ENCODE measurements at places on chromosomes 16 and 17.
A peak's percentile ranks its signal among the peaks of the same experiment; 100 is the strongest.

DNA sequence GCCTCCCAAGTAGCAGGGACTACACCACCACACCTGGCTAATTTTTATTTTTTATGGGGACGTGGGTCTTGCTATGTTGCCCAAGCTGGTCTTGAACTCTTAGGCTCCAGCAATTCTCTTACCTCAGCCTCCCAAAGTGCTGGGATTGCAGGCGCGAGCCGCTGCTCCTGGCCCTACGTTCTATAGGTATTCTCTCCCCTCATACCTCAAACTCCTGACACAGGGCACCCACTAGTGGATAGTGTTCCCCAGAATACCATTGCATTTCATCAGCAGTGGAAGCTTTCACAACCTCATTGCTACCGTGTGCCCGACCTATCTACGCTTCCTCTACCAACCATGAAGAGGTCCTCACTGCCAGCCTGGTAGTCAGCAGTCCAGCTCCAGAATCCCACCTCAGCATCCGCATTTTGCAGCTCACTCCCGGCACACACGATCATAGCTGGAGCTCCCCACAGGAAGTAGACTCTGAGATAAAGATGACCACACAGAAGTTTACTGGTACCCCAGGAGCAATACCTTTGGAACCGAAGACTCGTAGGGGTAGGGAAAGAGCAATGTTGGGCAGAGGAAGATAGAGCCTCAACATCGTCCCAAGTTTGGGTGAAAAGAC lies 9.3 kb downstream of the CTRB2 start:
- DNase-seq = no peak

DNA sequence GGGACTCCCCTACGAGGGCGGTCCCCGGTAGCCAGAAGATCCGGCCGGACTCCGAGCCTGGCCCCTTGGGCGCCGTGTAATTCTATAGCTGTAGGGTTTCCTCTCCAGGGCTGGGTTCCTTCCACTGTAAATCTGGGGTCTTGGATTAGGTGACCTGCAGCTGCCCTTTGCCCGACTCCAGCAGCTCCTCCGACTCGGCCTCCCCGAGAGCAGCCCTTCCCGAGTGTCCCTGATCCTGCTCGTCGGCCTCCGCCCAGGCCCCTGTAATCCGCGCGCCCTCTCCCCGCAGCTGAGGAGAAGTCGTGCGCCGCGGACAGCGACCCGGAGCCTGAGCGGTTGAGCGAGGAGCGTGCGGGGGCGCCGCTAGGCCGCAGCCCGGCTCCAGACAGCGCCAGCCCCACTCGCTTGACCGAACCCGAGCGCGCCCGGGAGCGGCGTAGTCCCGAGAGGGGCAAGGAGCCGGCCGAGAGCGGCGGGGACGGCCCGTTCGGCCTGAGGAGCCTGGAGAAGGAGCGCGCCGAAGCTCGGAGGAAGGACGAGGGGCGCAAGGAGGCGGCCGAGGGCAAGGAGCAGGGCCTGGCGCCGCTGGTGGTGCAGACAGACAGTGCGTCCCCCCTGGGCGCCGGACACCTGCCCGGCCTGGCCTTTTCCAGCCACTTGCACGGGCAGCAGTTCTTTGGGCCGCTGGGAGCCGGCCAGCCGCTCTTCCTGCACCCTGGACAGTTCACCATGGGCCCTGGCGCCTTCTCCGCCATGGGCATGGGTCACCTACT lies 5.5 kb downstream of the TBX2 start:
- DNase-seq = no peak

- no peak for DNase-seq
These were observed 52.4 kb upstream of the TANGO6 start for GRCh38 chr16:68790944-68791343.

DNA sequence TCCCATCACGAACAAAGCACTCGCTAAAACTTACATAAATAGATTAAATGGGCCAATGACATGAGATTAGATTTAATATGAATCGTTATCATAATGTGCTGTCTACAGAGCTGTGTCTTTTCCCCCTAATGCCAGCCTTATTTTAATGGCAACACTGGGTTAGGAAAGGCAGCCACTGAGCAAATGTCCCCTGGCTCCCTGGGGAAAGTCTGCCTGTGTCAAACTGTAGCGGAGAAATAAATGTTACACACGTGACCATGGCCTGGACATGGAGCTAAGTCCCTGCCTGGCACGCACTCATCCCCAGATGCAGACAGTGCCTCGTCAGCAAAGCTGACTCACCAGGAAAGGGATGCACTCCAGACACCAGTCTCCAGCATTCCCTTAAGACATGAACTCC lies 61.3 kb upstream of the SDK2 start:
- no peak for DNase-seq

DNA sequence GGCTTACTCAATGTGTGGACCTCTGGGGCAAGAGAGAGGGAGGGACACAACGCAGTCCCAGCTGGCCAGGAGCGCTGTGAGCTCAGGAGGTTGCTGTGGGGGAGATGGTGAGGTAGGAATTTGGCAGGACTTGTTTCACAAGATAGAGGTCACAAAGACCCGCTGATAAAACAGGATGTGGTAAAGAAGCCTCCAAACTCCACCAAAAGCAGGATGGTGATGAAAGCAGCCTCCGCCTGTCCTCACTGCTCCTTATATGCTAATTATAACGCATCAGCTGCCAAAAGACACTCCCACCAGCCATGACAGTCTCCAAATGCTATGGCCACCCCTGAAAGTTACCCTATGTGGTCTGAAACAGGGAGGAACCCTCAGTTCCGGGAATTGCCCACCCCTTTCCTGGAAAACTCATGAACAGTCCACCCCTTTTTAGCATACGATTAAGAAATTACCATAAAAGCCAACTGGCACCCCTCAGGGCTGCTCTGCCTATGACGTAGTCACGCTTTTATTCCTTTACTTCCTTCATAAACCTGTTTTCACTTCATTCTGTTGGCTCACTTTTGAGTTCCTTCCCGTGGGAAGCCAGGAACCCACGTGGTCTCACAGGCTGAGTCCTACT lies 5.3 kb upstream of the EIF4A3 start:
- DNase-seq = peak; percentile 99

- no peak for DNase-seq
These were observed 63.7 kb upstream of the SIAH1 start for GRCh38 chr16:48448841-48449481.

DNA sequence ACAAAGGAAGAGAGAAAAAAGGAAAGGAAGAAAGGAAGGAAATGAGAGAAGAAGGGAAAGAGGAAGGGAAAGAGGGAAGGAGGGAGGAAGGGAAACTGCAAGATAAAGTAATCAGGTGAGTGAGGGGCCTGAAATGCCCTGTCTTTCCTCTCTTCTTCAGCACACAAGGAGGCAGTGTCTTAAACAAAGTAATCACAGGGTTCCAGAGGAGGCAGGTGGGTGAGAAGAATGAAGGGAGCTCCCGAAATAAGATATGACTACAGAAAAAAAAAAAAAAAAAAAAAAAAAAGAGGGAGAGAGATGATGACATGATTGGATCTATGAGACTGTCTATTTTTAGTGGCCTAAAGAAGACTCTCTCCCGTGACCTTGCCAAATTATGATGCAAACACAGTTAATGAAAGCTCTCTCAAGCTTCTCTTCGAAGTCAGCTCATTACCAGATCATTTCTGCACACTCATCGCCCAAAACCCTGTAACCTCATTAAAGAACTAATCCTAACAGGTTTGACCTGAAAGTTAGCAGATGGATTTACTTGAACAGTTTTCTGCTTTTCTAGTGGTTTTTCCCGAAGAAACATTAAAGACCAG lies 53.6 kb downstream of the CDH11 start:
- DNase-seq = no peak

- DNase-seq = no peak
These were observed 21.3 kb downstream of the B9D1 start for GRCh38 chr17:19341211-19341631.

GRCh38 chr16:2199621-2200139 lies 3.3 kb upstream of the CASKIN1 start:
- no peak for DNase-seq

DNA sequence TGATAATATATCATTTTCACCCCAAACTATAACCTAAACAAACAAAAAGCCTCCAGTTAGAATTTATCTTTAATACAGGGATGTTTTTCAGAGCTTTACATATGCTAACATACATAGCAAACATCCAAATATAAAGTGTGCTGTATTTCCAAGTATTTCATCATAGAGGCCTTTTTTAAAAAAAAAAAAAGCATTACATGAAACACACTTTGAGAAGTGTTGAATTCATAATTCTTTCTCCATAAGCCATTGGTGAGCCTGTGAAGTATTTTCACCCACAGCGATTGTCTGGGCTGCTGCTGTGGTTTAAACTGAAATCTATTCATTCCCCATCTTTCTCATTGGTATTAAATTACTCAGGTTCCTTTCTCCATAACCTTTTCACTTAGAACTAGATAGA lies 503.4 kb upstream of the CDH8 start:
- no peak for DNase-seq

DNA sequence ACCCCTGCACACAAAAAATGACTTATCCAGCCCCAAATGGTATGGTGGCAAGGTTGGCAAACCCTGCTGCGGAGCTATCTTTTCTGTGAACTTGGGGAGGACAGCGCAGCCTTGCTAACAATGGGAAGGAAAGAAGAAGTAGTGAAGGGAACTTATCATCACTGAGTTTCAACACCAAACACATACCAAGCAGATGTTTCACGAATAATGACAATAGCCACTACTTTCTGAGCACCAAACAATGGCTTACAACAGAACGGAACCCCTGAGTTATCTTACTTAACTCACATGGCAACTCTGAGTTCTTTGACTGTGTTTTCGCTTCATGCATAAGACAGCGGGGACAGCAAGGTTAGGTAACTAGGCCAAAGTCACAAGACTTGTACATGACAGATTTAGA lies 148.9 kb downstream of the XYLT1 start:
- DNase-seq = peak; percentile 94

DNA sequence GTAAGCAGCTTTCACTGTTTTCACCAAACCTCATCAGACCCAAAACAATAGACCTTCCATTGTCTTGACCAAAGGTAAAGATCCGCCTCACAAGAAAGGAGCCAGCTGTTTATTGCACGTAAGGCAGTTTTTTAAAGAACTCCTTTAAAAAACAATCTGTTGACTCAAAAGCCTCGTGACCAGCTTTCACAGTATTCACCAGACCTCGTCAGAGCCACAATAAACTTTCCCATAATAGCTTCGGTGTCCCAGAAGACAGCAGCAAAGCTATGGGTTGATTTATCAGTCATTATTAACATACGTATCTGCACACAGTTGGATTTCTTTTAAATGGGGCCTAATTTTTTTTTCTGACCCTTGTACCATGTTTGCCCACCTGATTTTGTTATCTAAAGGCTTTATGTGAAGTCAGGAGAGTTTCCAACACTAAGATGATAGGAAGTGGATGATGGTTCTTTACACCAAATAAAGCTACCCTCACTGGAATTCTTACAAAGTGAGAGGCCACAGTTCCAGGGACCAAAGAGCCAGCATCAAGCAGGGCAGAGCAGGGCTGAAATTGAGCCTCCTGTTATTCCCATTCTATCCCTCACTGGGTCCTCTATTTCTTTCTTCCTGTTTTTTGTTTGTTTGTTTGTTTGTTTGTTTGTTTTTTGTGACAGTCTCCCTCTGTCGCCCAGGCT lies 17.6 kb upstream of the HELZ start:
- DNase-seq = no peak

GRCh38 chr17:21233581-21234347 lies 19.4 kb downstream of the NATD1 start:
- no peak for DNase-seq

- no peak for DNase-seq
These were observed 2.9 kb upstream of the KRTAP3-3 start for GRCh38 chr17:40996829-40997228.

DNA sequence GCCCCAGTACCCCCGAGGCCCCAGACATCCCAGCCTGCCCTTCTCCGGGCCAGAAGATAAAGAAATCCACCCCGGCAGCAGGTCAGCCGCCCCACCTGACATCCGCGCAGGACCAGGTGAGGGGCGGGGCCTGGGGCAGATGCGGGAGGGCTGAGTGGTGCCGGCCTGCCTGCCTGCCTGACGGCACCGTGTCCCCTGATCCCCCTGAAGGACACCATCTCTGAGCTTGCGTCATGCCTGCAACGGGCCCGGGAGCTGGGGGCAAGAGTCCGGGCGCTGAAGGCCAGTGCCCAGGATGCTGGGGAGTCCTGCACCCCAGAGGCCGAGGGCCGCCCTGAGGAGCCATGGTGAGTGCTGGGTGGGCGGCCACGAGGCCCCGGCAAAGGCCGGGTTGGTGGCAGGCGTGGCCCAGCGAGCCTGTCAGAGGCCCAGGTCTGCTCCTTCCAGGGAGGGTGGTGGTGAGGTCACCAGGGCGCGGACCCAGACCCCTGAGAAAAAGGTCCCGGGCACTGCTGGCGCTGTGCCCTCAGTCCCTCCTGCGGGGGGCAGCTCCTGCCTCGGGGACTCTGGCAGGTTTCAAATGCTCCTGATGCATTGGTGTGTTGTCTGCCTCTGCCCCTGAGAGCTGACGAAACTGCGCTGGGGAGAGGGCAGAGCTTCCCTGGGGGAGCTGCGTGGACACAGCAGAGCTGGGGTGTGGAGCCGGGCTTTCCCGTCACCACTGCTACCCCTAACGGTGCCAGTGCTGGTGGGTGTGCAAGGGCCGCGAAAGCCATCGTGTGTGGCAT lies 1.2 kb downstream of the CDT1 start:
- no peak for DNase-seq

GRCh38 chr16:68627951-68628425 lies 17.1 kb upstream of the CDH3 start:
- no peak for DNase-seq

DNA sequence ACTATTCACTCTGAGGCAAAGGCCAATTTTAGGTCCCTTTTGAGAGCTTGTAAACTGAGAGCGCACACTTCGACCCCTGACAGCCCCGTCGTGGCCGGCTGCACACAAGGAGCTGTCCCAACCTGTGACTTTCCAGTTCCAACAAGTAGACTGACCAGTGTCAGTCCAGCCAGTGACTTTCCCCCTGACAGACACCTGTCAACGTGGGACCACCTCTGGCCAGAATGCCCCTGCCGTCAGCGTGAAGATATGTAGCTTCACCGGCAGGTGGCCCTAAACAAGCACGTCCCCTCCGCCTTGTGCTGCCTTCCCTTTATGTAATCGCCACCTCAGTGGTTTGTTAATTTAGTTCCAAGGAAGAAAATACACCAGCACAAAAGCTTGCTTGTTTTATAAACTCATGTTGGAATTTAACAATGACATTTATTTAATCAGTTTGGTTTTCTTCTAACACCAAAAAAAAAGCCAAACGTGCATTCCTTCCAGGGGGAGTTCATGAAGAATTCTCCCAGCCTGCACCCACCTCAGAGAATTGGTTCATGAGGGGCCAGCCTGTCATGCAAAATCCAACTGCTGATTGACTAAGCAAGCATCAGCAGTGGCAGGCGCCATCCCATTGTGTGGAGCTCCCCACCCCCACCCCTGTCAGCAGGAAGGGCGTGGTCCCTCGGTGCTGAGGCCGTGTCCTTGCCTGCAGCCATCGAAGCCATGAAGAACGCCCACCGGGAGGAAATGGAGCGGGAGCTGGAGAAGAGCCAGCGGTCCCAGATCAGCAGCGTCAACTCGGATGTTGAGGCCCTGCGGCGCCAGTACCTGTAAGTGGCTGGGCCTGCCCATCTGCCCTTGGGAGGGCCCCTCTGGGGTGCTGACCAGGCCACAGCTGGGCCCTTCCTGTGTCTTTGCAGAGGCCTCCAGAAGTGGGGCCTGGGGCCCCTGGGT lies 33.9 kb downstream of the PLD6 start:
- DNase-seq = peak; percentile 3

- DNase-seq = no peak
These were observed 113.7 kb downstream of the IRX5 start for GRCh38 chr16:55044201-55044975.

- DNase-seq = no peak
These were observed 15.8 kb downstream of the COPRS start for GRCh38 chr17:31843070-31843745.

GRCh38 chr17:79835953-79836509 lies 3.2 kb downstream of the CBX4 start:
- no peak for DNase-seq

Data from MV-4-11 (cell line).